ENCODE measurements at places on chromosomes 1 and 21.

- DNase-seq = peak; percentile 37
These were observed 66.6 kb downstream of the UBIAD1 start for GRCh38 chr1:11339346-11340232.

DNA sequence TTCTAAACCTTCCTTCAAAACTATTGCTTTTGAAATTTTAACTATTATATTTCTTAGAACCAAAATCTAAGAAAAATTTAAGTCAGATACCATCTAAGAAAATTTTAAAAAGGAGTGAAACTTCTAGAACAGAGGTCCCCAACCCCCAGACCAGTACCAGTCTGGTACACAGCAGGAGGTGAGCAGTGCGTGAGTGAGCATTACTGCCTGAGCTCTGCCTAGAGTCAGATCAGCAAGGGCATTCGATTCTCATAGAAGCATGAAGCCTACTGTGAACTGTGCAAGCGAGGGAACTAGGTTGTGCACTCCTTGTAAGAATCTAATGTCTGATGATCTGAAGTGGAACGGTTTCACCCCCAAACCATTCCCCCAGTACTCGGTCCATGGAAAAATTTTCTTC lies 106.7 kb downstream of the VAV3 start:
- DNase-seq = no peak

DNA sequence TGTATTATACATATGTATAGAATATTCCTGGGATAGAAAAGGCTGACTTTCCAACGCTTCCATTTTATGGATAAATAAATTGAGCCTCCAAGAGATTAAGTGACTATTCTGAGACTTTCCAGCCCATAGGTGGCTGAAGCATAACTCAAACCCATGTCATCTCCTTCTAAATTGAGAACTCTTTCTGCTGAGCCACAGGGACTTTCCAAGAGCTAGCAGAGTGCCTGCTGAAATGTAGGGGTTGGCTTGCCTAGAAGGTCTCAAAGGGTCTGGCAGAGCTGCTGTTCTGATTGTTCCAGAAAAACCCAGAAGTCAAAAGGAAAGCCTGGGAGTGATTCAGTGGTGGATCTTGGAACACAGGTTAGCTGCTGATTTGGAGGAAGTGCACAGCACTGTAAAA lies 146.4 kb upstream of the BEND5 start:
- DNase-seq = no peak

- DNase-seq = no peak
These were observed at the start of gene NR5A2 for GRCh38 chr1:200027264-200027823. TSS of gene NR5A2 (plus strand) at chr1:200027710. CDS start at chr1:200027848, 138 bp downstream.

DNA sequence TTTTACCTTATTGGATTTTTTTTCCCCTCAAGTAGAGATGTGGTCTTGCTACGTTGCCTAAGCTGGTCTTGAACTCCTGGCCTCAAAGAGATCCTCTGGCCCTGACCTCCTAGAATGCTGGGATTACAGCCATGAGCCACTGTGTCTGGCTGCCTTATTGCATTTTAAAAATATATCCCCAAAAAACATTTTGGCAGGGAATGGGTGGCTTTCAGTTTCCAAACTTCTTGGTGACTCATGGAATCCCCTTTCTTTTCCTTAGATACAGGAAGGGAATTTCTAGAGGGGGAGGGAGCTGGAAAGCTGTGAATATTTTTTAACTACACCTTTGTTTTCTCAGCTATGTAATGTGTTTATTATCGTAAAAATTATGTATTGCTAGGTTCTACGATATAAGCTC lies 73.3 kb downstream of the SNRPE start:
- DNase-seq = no peak

All from WTC11 (cell line).